ENCODE measurements at places on chromosomes 7 and 10.

GRCh38 chr7:30069096-30069867 lies 41.1 kb downstream of the PLEKHA8 start:
- no peak for DNase-seq

DNA sequence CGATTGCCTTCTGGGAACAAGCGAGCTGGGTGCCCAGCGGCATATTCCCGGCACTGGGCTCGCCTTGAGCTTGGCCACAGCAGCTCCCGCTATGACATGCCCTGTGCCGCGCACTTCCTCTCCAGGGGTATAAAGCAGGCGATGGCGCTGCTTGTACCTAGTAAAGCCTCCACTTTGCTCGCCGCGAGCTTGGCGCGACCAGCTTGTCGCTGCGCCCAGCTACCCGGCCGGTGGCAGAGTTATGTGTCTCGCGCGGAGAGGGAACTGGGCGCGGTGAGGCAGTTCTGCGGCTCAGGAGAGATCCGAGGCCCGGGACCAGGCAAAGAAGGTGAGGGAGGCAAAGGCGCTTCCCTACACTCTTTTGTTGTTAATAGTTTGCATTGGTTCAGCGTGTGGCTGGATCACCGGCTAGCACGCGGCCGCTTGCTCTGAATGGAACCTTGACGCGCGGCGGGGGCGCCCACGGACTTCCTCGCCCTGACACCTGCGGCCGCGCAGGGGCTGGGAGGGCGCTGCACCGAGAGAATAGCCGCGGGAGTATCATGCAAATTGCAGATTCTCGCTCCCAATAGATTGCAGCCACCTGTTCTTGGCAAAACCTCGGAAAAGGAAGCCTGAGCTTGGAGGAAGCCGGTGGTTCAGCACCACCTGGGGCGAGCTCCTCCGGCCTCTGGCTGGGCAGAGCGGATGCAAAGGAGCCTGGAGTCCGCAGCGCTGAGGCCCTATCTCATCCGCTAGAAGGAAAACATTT lies 3.0 kb upstream of the BUB3 start:
- no peak for DNase-seq

GRCh38 chr7:4067874-4068273 lies 614.2 kb upstream of the FOXK1 start:
- no peak for DNase-seq

DNA sequence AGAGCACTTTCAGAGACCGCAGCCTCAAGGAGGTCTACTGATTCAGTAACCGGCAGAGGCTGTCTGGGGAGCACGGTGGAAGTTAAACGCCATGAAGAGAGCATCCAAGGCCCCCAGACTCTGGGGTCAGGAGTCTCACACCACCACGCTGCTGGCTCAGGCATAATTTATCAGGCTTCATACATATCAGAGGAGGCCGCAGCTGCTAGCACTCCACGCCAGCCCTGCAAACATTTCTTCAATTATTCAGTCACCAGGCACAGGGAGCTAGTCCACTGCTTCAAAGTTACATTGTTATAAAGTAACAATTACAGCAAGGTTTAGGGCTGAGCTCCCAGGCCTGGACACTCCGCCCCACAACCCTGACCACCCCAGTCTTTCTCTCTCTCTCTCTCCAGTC lies 97.8 kb downstream of the PAXIP1 start:
- DNase-seq: no peak

DNA sequence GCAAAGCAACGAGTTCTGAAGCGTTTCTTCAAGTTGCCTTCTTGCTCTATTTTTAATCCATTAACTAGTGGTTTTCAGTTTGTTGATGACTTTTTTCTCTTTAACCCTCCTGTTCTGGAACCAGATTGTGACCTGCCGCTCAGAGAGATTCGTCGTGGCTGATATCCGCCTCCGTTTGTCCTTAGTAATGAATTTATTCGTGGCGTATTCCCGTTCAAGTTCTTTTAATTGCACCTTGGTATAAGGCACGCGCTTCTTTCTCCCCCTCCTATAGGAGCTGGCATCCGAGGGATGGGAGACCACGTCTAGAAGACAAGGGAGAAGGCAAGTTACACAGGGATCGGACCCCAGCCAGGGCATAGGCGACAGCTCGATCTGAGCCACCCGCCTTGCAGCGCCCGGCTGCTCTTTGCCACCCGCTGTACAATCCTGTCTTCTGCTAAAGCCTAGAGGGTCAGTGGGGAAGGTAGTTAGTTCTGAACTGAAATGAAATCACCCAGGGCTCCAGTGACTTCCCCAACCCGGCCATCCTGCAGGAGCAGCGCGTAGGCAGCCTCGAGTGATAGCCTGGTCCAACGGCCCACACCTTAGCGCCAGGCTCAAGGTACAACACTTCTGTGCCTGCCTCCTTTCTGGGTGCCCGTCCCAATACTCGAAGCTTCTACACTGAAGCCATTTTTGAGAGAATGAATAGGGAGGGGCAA lies 1.6 kb downstream of the HOXA13 start:
- DNase-seq: no peak

DNA sequence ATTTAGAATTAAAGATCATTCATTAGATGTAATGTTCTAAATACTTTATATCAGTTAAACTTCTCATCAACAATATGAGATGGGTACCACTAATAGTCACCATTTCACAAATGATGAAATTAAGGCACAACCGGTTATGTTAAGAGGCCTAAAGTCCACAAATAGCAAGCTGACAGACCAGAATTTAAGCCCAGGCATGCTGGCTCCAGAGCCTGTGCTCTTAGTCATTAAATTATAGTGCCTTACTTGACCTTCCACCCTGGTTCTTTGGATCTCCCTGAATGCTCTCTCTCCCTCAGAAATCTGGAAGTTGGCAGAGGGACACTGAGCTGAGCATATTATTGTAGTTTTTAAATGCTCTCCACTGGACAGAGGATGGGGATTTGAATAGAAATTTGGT lies 3.6 kb downstream of the LIPN start:
- DNase-seq: no peak
